Right renal cortex interstitium (tissue), 3 donors: ENCODE measurements at places on chromosomes 1 and 21.
A peak's percentile ranks its signal among the peaks of the same experiment; 100 is the strongest.

DNA sequence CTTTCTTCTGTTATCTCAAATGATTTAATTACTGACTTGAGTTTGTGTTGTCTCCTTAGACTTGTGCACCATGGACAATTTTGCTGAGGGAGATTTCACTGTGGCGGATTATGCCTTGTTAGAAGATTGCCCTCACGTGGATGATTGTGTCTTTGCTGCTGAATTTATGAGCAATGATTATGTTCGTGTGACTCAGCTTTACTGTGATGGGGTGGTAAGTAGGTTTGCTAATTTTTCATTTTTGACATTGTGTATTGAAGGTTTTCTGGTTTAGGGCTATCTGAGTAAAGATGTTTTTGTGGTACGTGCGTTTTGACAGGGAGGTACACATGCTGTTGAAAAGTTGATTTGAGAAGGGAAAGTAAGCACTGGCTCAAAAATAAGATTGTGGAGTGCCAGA is 14.1 kb downstream of the TTC3 start:
- no peak for DNase-seq

- no peak for DNase-seq
Observed at GRCh38 chr1:14919751-14920150, 233.8 kb upstream of the TMEM51 start.

- no peak for DNase-seq
Observed at GRCh38 chr1:47650205-47650604, 212.4 kb downstream of the FOXD2 start.

DNA sequence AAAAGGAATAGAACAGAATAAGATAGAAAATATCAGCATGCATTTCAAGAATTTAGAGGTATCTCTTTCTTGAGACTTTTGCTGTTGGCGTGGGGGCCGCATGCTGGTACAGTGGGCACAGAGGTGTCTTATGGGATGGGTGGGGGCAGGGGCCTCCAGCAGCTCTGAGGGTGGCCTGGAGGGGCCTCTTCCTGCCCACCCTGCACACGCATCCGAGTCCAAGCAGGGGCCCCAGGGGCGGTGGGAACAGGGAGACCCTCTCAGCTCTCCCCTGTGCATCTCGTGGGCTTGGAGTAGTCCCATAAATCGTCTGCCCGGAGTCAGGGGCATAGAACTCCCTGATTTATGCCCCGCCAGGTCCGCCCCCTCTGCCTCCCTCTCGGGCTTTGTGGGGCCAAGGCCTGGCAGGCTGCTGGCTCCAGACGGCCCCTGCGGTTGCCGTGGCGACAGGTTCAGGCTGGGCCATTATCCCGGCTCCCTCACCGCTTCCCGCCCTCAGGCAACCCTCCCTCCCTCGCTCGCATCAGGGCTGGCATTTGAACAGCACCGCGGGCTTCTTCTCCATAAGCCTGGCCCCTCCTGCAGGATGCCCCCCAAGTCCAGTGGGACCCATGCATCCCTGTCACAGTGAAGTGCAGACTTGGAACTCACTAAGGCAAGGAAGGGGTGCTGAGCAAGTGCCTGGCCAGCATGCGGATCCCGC is 133.2 kb upstream of the ZBTB40 start:
- DNase-seq, result peak; percentile 69

DNA sequence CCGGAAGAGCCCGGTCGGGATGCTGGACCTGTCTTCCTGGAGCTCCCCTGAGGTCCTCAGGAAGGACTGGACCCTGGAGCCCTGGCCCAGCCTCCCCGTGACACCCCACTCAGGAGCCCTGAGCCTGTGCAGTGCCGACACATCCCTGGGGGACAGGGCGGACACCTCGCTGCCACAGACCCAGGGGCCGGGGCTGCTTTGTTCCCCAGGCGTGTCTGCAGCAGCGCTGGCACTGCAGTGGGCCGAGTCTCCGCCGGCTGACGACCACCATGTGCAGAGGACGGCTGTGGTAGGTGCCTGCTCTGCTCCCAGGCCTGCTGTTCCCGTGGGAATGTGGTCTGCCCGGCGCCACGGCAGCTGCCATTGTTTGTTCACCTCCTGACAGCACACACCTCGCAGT is 42.1 kb upstream of the DIP2A start:
- no peak for DNase-seq

DNA sequence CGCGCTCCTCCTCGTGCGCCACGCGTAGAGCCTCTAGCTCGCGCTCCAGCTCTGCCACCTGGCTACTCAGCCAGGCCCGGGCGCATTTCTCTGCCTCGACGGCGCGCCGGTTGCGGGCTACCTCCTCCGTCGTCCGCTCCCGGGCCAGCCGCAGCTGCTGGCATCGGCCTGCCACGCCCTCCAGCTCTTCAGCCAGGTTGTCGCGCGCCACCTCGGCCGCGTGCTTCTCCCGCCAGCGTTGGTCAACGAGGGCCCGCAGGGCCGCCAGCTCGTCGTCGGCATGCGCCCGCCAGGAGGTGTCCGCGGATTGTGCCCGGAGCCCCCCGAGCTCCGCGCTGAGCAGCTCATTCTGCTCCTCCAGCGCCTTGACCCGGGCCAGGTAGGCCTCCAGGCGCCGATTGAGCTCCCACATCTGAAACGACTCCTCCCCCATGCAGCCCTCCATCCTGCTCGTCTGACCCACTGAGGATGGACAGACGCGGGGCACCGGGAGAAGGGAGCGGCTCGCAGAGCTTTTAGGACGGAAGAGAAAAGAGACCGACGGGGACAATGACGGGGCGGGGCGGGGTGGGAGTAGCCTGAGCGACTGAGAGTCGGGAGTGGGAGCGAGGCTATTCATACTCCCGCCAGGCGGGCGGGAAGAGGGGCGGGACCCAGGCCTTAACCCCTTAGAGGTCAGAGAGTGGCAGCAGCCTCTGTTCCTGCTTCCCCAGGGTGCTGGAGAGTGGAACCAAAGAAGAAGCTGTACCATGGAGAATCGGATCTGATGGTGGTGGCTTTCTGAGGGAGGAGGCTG is at the start of gene NES:
TSS of gene NES (minus strand) at position 588 of the 796 bp plus-strand sequence. CDS start at position 445, 143 bp downstream.
- DNase-seq, result no peak

- peak; percentile 58 for DNase-seq
Observed at GRCh38 chr1:109739738-109740614, 862 bp downstream of the GSTM3 start.

- DNase-seq, result no peak
Observed at GRCh38 chr1:65845535-65846060, 52.9 kb downstream of the PDE4B start.

GRCh38 chr1:173347282-173347818 is 129.8 kb upstream of the PRDX6 start:
- DNase-seq, result no peak

DNA sequence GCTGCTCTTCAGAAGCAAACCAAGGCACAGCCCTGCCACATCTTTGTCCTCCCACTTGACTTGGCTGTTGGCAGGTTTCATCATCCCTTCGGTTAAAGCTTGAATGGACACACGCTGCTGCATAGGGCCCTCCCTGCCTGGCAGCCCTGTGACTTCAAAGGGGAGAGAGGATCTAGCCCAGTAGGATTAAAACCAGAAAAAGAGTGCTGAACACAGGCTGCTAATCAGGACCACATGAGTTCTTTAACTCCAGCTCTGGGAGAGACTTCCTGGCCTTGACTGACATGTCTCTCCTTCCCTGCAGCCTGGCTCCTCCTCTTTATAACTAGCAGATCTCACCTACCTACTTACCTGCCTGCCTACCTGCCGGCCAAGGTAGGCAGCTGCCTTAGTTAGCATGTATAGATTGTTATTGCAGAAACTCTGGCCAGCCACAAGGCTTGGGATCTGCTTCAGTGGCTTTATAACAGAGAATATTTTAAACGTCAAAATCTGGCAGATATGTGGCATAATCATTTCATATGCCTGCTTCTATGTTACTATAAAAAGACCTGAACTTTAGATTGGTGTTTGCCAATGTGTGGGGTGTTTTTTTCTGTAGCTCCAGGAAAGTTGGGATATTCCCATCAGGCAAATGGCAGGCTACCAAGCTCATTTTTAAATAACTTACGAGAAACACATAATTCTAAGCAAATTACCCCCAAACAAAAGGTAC is 49.4 kb downstream of the ERG start:
- no peak for DNase-seq

DNA sequence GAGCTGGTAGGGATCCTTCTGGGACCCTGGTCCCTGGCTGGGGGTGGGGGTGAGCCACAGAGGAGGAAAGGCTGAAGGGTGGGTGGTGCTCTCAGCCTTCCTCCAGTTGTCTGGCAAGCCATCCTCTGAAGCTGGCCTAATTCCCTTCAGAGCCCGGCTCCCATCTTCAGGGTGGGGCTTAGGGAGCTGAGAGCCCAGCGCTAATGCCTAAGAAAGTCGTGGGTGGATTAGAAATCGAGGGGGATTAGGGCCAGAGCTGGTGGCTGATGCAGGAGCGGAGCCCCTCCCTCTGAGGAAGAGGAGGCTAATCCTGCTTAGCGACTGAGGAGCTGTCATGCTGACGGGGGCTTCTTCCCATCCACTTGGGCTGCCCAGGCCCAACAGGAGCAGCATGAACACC is 30.8 kb upstream of the DMBX1 start:
- no peak for DNase-seq

DNA sequence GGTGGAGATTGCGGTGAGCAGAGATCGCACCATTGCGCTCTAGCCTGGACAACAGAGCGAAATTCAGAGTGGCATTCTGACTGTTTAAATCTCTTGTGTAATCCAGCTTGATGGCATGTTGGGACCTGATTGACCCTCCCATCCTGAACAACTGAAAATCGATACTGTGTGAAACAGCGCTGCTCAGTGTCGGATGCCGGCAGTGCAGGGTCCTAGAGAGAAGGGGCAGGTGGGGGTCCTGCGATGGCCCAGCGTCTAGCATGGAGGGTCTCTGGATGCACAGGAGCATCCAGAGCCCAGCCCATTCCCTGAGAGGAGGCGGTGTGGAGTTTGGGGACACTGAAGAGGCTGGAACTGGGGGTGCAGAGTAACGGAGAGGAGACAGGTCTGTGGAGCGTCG is 15.8 kb downstream of the AGT start:
- no peak for DNase-seq

DNA sequence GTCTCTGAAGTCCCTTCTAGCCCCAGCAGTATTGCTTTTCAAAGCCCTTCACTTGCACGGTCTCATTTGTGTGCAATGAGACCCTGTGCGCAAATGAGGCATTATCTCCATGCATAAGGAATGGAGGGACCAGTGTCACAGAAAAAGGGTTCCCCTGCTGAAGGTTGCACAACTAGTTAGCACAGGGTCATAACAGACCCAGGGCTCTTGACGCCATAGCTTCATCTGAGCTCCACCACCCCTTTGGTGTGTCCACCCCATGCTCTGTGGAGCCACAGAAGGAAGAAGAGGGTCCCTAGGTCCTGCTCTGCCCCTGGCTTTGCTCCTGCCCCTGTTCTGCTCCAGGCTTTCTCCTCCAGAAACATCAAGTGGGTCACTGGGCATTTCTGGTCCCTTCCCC is 12.6 kb downstream of the SH2D2A start:
- DNase-seq, result no peak

DNA sequence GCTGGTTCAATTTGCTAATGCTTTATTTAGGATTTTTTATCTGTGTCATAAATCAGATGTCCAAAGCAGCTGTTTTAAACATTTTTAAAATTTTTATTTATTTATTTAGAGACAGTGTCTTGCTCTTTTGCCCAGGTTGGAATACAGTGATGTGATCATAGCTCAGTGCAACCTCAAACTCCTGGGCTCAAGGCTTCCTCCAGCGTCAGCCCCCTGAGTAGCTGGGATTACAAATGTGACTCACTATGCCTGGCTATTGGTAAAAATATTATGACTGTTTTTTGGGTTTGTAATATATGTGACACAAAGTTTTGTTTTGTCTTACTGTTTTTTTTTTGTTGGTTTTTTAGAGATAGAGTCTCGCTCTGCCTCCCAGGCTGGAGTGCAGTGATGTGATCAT is 11.8 kb downstream of the ZBED6 start:
- no peak for DNase-seq

GRCh38 chr1:212721388-212722247 is 22.0 kb upstream of the BATF3 start:
- DNase-seq, result no peak

- no peak for DNase-seq
Observed at GRCh38 chr1:158112994-158113758, 67.5 kb upstream of the CD1D start.

- no peak for DNase-seq
Observed at GRCh38 chr1:15952317-15953258, 23.3 kb downstream of the ZBTB17 start.

DNA sequence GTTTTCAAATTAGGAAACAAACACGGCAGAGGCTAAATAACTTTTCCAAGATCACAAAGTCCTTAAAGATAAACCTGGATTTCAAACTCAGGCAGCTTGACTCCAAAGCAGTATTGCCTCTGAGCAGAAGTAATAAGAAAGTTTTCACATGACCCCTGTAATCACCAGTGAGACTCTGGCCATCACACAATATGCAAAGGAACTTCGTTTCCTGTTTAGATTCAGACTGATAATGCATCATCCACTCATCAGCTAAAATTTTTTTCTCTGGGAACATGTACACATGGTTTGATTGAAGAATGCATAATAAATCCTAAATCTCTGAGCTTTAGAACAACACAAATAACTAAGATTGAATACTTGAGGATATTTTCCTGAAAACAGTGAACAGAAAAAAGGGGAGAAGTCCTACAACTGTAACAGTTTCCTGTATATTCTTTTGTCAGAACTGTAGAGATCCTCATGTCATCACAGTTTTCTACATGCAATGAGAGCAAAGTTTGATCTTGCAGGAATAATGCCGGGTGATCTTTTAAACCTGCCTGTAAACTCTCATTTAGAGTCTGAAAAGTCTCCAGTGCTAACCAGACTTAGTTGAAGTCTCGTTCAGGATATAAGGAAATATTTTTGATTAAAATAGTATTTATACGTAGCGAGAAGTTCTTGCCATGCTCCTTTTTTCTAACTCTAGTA is 225.3 kb downstream of the SPATA17 start:
- DNase-seq, result no peak

DNA sequence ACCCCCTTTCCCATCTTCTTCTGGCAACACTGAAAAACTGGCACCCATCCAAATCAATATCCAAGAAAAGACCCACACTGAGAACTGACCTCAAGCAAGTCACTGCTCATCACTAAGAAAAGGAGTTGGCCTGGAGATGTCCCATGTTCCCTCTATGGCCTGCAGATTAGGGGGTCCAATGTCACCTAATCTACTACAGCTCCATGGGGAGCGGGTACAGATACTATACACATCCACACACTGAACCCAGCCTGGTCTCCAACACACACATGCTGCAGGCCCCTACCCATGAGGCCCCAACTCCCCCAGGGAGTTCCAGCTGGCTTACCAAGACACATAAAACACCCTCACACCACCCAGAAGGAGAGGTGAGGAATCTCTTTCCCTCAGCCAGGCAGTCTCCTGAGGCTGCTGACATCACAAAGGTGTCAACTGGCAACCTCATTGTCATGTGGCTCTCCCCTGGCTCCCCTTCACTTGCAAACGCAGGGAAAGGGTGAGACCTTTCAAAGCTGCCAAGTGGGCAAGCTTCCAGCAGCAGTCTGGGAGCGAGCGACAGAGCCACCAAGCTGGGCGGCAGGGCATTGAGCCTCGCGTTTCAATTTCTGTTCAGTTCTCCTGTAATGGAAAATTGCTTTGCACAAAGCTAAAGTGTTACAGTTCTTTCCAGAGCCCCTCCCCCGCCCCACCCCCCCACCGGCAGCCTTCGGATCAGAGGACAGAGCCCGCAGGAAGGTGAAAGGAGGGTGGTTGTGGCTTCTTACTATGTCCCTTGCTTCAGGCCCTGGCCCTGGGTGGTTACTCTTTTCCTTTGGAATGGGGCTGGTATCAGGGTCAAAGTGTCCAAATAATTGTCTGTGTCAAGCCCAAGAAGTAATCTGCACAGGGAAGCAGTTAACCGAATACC is at the start of gene LRRC52:
TSS of gene LRRC52 (plus strand) at position 469 of the 907 bp plus-strand sequence. CDS start at position 766, 297 bp downstream.
- DNase-seq, result peak; percentile 32

- DNase-seq, result no peak
Observed at GRCh38 chr1:116902027-116902426, 7.7 kb upstream of the PTGFRN start.

GRCh38 chr1:245829194-245829593 is 674.4 kb downstream of the KIF26B start:
- DNase-seq, result no peak
